SJSA1 (cell line): ENCODE measurements at places on chromosomes 13 and 19. TPM values are rescaled to one million over a fixed set of nuclear protein-coding genes. Genes with fewer than 3 reads are reported as not detected.

DNA sequence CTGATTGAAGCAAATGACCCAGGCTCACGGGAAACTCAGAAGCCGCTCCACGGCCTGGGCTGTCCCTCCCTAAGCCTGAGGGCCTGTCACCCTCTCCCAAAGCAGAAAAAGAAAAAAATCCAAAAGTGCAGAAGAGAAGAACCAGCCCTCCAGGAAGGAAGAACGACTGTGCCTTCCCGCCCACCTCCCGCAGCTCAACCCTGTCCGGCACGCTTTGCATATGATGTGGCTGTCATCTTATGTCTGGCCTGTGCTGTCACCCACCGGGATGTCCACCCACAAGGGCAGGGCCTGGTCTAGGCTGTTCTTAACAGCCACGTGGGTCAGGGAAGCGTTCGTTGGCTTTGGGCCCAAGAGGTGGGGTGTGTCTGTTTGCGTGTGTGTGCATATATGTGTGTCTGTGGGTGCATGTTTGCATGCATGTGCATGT is 13.7 kb downstream of the ZBTB7A start:
- DNase-seq: no peak
- no peaks in the 10 kb centered on the region for H3K27me3 ChIP-seq
- H3K36me3 ChIP-seq: peaks cover 76% of the 10 kb centered on the region
- no peak overlapping the region for H3K4me3 ChIP-seq
- H3K27ac ChIP-seq: no peak overlapping the region

The MUC16 gene
- not detected in 2 replicates for total RNA-seq

GRCh38 chr13:37241786-37242185 is 136.3 kb upstream of the CSNK1A1L start:
- no peaks in the 10 kb centered on the region for H3K4me1 ChIP-seq
- no peaks in the 10 kb centered on the region for H3K27me3 ChIP-seq
- no peak overlapping the region for H3K27ac ChIP-seq
- no peaks in the 10 kb centered on the region for H3K36me3 ChIP-seq
- H3K4me3 ChIP-seq: no peak overlapping the region

- H3K27me3 ChIP-seq: no peaks in the 10 kb centered on the region
- peaks cover 13% of the 10 kb centered on the region for H3K4me1 ChIP-seq
- peaks cover 54% of the 10 kb centered on the region for H3K36me3 ChIP-seq
- H3K4me3 ChIP-seq: no peak overlapping the region
- no peak for DNase-seq
- no peak overlapping the region for H3K27ac ChIP-seq
These were observed 57.3 kb downstream of the KLF2 start for GRCh38 chr19:16381756-16382401.

The AKAP11 gene
- 13.9 and 16.5 TPM in 2 replicates for total RNA-seq

DNA sequence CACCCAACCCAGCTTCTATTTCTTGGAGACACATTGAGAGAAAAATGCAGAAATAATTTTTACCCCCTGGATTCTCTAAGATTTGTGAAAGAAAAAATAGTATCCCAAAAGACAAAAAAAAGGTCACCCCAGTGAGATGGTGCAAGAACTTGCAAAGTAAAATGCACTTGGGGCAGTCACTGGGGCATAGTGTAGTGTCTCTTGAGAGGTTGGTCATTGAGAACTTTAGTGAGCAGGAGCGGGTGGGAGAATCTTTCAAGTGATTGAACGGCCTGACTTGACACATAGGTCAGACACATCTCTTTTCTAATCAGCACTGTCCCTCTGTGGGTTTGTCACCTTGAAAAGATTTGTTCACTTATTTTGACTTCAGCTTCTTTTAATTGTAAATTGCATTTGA is 2.4 kb downstream of the ZNF85 start:
- H3K36me3 ChIP-seq: peaks cover 7% of the 10 kb centered on the region; the same call in 1 of the 2 replicates
- H3K27me3 ChIP-seq: no peaks in the 10 kb centered on the region
- no peak overlapping the region for H3K27ac ChIP-seq
- DNase-seq: no peak
